ENCODE measurements at places on chromosomes 7 and 10.

GRCh38 chr7:51046103-51046466 is 263.4 kb upstream of the GRB10 start:
- DNase-seq: no peak

DNA sequence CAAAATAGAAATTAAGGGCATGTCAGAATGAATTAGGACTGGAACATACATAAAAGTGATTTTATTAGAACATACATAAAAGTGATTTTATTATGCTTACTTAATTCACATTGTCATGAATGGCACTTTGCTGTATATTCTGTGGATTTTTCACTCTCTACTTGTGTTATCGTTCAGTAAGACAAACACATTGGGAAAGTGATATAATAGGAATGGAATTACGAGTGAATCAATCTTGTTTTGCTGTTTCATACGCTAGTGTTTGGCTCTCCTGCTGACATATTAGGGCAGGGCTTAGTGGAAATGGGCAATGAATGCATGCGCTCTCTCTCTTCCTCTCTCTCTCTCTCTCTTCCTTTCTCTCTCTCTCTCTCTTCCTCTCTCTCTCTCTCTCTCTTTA is 561.1 kb downstream of the ACTR3B start:
- DNase-seq: no peak

- no peak for DNase-seq
Measured at GRCh38 chr10:77702166-77702565, 64.6 kb upstream of the KCNMA1 start.

GRCh38 chr7:43377196-43377960 is 205.5 kb upstream of the STK17A start:
- no peak for DNase-seq

- no peak for DNase-seq
Measured at GRCh38 chr10:79025199-79025832, 43.5 kb upstream of the ZMIZ1 start.

GRCh38 chr7:85186521-85187241 is at the start of gene SEMA3D:
Gene SEMA3D (minus strand): TSS chr7:85187056. CDS start chr7:85121891, 65,165 bp downstream.
- peak; percentile 79 for DNase-seq

- DNase-seq: no peak
Measured at GRCh38 chr7:112876877-112877276, 86.7 kb upstream of the TMEM168 start.

DNA sequence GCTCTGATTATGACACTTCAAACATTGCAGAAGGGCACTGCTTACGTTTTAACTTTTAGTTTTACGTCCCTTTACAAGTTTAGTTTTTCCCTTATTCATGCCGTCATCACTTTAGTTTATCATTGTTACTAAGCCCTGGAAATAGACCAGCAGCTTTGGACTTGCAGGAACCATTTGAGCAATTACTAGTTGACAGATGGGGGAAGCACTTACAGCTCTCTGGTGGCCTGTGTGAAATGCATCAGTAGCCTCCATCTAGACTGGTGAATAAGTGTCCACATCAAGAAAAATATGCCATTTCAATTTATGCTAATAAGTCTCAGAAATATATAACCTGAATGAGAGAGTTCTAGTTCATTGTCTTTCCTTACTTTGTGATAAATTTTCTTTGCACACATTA is 194.9 kb upstream of the GRM3 start:
- DNase-seq: no peak

DNA sequence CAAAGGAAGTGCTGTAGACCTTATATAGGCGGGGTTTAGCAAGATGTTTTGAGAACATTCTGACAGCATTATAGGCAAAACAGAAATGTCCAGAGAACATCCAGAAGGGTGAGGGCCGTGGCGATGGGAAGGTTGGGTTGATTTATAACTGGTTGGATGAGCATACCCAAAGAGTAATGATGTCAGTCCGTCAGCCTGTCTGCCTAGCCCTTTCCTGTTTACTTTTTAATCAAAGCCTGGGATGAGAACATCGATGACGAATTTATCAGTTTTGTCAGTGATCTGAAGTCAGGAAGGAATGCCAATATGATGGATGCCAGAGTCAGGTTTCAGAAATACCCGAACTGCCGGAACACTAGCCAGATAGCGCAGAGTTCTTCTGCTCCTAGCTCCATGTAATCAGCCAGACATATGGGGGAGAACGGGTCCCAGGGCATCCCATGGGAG is 33.8 kb upstream of the TRIM8 start:
- DNase-seq: no peak

DNA sequence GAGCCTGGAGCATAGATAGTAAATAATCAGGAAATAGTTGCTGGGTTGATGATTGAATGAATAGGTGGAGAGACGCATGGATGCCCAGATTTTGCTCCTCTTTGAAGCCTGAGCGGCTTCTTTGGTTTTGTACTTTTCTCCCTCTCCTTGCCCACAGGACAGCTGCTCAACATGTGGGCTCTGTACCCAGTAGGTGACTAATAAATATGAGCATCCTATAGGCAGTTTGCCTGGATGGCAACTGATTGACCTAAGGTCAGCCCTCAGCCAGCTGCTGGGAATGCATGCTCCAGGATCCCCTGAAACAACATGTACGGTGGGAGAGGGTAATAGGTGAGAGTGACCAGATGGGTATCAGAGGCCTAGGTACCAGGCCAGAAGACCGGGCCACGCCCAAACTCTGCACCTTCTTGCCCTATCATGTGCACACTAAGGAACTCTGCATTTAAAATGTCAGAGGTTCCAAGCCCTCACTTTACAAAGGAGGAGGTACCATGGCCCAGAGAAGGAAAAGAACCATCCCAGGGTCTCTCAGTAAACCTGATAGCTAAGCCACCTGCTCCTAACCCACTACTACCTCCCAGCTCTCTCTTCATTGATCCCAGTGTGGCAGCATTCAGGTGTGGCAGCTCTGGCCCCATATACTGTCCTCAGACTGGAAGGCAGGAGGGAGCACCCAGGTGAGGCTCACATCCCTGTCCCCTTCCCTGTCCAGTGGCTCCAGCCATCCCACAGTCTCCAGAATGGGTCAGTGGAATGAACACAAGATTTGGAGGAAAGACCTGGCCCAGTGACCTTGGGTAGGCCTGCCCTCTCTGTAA is 2.7 kb upstream of the ZCCHC24 start:
- no peak for DNase-seq

- DNase-seq: no peak
Measured at GRCh38 chr10:87928996-87929395, 65.6 kb downstream of the PTEN start.

DNA sequence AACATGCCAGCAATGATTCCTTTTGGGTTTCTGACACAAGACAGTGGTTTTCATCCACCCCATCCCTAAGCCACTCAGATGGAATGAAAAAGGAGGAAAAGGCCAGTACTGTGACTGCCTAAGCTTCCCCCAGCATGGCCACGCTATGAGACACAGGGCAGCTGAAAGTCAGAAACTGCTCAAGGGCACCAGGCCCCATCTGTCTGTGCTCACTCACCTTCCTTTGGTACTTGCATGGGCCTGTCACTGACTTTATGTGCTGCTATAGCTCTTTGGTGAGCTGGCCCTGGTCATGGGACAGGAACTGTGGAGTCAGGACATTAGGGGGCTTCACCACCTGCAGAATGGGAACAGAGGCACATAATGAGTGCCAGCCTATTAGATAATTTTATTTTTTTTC is 21.2 kb upstream of the ACSM6 start:
- no peak for DNase-seq

GRCh38 chr10:22635650-22636049 is 78.7 kb downstream of the PIP4K2A start:
- no peak for DNase-seq

DNA sequence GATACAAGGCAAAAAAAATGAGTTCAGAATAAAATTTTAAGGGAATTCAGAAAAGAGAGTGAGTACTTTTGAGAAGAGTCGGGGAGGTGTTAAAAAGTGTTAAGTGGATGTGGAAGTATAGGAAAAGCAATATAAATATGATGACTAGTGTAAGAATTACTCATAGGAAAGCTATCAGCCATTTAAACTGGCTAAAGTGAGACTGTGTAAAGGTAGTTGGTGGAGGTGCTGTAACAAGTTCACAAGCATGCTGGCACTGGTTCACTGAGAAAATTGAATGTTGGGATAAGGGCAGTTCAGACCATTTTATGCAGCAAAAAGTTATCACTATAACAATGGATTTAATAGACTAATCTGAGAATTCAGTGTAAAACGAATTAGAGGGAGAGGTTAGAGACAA is 179.0 kb upstream of the DKK1 start:
- DNase-seq: no peak
